Mesothelial cell of epicardium (in vitro differentiated cells): ENCODE measurements at places on chromosomes 5 and 9.

DNA sequence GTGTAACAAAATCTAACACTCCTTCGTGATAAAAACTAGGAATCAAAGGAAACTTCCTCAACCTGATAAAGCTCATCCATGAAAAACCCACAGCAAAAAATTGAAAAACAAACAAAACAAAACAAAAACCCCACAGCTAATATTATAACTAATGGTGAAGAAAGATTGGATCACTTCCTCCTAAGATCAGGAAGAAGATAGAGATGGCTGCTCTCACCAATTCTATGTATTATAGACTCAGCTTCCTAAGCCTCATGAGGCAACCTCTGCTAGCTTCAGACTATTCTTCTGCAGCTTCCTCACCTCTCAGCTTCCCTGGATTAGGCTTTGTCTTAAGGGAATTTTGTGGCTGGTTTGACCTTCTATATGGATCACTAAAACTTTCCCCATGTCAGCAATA lies 40.1 kb downstream of the PHAX start:
- no peak for DNase-seq
- H3K27me3 ChIP-seq = peaks cover 3% of the 10 kb centered on the region
- peaks cover 2% of the 10 kb centered on the region for H3K4me1 ChIP-seq
- no peak overlapping the region for H3K4me3 ChIP-seq
- peak overlapping the region; percentile 43 for H3K27ac ChIP-seq

GRCh38 chr9:70493029-70493428 lies 78.6 kb upstream of the KLF9 start:
- peaks cover 13% of the 10 kb centered on the region for H3K4me1 ChIP-seq
- DNase-seq = no peak
- no peak overlapping the region for H3K27ac ChIP-seq
- H3K36me3 ChIP-seq = no peaks in the 10 kb centered on the region

DNA sequence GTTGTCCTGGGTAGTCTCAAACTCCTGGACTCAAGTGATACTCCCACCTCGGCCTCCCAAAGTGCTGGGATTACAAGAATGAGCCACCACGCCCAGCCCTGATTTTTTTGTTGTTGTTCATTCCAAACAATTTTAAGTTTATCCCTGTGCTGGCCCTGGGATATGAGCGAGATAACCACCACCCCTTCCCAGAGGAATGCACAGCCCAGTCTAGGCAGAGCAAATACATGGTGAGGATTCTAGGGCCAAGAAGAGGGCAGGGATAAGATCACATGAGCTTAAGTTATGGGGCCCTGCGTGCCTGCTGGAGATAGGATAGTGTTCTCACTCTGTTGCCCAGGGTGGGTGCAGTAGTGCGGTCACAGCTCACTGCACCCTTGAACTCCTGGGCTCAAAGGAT lies 21.0 kb upstream of the TOR1B start:
- no peak overlapping the region for H3K4me3 ChIP-seq
- H3K27me3 ChIP-seq = peaks cover 19% of the 10 kb centered on the region
- H3K4me1 ChIP-seq = peaks cover 14% of the 10 kb centered on the region
- no peak for DNase-seq

DNA sequence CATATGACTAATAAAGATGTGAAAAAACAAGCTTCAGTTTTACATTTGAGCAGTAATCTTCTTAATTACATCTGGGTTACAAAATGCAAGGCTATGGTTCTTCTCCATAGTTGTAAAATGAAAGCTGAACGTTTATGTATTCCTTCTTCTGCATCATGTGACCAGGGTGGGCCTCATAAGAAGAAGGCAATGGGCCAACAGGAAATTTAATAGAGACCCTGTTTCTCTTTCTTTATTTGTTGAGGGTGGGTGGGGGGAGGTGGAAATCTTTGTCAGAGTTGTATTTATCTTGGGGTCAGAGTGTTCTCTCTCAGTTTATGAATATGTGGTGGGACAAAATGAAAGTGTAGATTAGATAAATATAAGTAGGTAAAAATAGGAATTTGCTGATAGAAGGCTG lies 418.8 kb downstream of the TLE4 start:
- H3K4me1 ChIP-seq = peaks cover 5% of the 10 kb centered on the region
- DNase-seq = no peak
- no peaks in the 10 kb centered on the region for H3K36me3 ChIP-seq
- no peaks in the 10 kb centered on the region for H3K27me3 ChIP-seq
- no peak overlapping the region for H3K4me3 ChIP-seq

- DNase-seq = no peak
- peaks cover 25% of the 10 kb centered on the region for H3K4me1 ChIP-seq
- no peaks in the 10 kb centered on the region for H3K36me3 ChIP-seq
- no peak overlapping the region for H3K4me3 ChIP-seq
Observed at GRCh38 chr5:158621391-158621790, 478.3 kb downstream of the EBF1 start.

DNA sequence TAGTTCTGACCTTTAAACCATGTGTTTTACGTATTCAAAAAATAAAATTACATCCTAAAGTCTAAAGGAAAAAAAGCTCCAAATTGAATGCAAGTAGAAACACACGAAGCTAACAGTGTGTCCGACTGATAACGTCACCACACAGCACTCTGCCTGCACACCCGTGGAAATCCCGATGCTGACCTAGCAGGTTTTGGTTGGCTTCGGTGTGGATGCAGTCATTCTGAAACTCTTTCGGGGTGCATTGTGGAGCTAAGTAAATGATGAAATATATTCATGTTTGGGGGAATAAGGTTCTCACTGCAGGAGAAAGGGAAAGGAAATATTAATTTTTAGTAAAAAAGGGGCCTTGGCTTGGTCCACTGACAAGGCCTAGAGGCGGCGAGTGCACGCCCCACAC lies 2.0 kb downstream of the RASGEF1C start:
- no peaks in the 10 kb centered on the region for H3K36me3 ChIP-seq
- peak overlapping the region; percentile 44 for H3K4me3 ChIP-seq
- DNase-seq = no peak
- H3K27ac ChIP-seq = no peak overlapping the region

DNA sequence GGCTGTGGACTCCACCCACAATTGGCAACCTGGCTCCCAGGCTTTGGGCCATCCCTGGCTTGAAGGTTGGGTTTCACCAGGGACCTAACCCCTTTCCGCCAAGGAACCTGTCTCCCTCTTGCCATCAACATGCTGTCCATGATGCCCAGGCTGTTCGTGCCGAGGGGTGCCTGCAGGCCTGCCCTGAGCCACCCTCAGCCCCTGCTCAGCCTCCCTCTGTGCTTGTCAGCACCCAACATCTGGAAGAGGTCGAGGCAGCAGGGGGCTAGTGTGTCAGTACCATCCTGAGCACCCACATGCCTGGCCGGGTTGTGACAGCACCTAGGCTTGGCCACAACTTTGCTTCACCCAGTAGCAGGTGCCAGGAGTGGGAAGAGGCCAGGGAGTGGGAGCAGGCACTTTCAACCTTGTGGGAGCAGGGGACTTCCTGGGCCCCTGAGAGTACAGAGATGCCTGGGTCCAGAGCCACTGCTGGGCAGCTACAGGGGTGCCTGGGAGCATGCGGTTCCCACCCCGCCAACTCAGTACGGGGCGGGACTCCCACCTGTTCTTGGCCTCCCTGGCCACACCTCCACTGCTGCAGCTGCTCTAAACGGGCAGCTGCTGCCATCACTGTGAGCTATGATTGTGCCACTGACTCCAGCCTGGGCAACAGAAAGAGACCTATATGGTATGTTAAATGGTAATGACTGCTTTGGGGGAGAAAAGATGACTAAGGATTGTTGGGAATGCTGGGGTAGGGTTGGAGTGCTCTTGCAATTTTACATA lies 6.3 kb downstream of the PDCD1LG2 start:
- H3K27ac ChIP-seq = no peak overlapping the region
- no peak for DNase-seq
- no peaks in the 10 kb centered on the region for H3K36me3 ChIP-seq
- no peaks in the 10 kb centered on the region for H3K4me1 ChIP-seq
- no peaks in the 10 kb centered on the region for H3K27me3 ChIP-seq

- H3K27ac ChIP-seq = no peak overlapping the region
- peaks cover 18% of the 10 kb centered on the region for H3K27me3 ChIP-seq
- no peaks in the 10 kb centered on the region for H3K36me3 ChIP-seq
- no peak overlapping the region for H3K4me3 ChIP-seq
- no peaks in the 10 kb centered on the region for H3K4me1 ChIP-seq
Observed at GRCh38 chr5:65855766-65856315, 70.5 kb upstream of the ERBIN start.

- no peak overlapping the region for H3K27ac ChIP-seq
- no peak overlapping the region for H3K4me3 ChIP-seq
- peaks cover 18% of the 10 kb centered on the region for H3K27me3 ChIP-seq
- H3K36me3 ChIP-seq = no peaks in the 10 kb centered on the region
Observed at GRCh38 chr5:541539-542318, 17.5 kb upstream of the SLC9A3 start.

- no peaks in the 10 kb centered on the region for H3K27me3 ChIP-seq
- H3K36me3 ChIP-seq = peaks cover 11% of the 10 kb centered on the region
- peak overlapping the region; percentile 84 for H3K27ac ChIP-seq
- DNase-seq = no peak
- no peak overlapping the region for H3K4me3 ChIP-seq
Observed at GRCh38 chr9:92724528-92725265, 39.9 kb downstream of the BICD2 start.

DNA sequence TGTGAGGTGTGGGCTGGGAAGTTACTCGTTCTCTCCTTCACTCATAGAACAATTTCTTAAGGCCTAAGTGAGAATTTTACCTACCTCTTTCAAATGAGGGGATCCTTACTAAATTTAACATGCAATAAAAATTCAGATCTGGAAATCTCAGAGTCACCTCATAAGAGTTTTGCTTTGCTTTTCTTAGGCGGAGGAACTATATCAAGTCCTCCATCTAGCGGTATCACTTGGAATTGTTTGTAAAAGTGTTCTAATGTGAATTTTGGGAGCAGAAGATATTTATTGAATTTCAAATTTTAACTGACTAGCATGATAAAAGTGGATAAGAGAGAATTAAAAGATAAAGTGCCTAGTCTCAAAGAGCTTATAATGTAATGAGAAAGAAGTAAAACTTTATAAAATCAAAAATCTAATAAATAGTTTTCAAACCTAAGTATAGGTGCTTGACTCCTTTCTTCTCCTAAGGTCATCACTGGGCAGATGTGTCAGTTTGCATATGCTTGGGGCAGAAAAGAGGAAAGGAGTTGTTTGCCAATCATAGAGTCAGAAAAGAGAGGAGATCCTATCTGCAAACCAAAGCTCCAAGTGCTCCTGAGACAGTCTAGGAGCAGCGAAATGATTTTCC lies 145.7 kb upstream of the DAB2 start:
- H3K36me3 ChIP-seq = no peaks in the 10 kb centered on the region
- H3K27me3 ChIP-seq = peaks cover 2% of the 10 kb centered on the region
- H3K27ac ChIP-seq = no peak overlapping the region
- H3K4me1 ChIP-seq = peaks cover 2% of the 10 kb centered on the region
- no peak for DNase-seq
- no peak overlapping the region for H3K4me3 ChIP-seq

GRCh38 chr5:123700624-123701287 lies 188.8 kb downstream of the CSNK1G3 start:
- no peak overlapping the region for H3K4me3 ChIP-seq
- DNase-seq = no peak
- no peaks in the 10 kb centered on the region for H3K36me3 ChIP-seq
- no peaks in the 10 kb centered on the region for H3K27me3 ChIP-seq
- no peaks in the 10 kb centered on the region for H3K4me1 ChIP-seq

DNA sequence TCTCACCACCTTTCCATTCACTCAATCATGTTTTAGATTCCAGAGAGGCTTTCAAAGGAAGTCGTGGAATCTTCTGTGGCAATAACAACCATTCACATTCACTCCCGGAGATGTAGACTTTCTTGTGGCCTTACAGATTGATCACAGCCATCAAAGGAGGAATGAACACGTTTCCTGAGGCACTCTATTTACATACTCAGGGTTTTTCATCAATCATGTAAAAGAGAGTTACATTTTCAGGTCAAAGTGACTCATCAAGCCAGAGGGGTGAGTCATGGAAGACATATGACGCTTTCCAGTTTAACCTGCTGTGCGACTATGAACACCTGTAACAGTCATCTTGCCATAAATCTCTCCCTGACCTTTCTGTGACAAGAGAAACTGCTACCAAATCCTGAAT lies 39.3 kb upstream of the RAD23B start:
- peak overlapping the region; percentile 78 for H3K27ac ChIP-seq
- DNase-seq = no peak
- H3K27me3 ChIP-seq = no peaks in the 10 kb centered on the region
- no peak overlapping the region for H3K4me3 ChIP-seq

DNA sequence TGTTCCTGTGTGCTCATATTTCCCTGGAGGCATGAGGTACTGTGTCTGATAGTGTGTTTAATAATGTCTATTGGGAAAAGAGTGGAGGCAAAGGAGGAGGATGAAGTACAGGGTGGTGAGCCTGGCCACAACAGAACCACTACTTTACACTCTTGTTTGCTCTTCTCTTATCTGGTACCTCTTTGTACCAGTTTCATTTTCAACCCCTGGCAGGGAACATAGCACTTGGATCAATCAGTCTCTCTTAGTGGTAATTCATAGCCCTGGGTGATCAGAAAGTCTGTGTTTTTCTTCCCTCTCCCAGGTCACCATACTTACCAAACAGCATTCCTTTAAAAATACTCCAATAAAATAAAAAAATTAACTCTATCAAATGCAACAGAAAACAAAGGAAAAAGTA lies 105.4 kb downstream of the DMRT2 start:
- H3K4me3 ChIP-seq = no peak overlapping the region
- H3K27me3 ChIP-seq = no peaks in the 10 kb centered on the region
- H3K4me1 ChIP-seq = no peaks in the 10 kb centered on the region
- H3K36me3 ChIP-seq = no peaks in the 10 kb centered on the region
- no peak overlapping the region for H3K27ac ChIP-seq

DNA sequence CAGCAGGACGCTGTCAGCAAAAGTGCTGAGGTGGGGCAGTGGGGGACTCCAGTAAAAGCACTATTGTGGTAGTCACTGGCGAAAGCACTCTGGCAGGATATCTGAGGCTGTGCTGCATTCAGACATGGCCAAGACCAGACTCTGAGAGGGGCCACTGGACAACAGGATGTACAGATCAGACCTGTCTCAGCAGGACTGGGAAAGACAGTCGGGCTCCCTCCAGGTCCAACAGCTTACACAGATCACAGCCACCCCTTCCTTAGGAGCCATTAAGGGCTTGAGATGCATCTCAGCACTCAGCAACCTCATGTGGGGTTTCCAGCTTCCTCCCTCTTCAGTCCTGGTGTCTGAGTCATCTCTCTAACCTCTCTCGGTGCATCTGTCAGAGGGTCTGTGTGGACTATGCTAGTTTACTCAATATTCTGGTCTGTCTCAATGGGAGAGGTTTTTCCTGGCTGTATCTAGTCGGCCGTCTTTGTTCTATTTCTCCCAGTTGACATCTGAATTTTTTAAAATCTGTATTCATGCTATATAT lies 154.5 kb downstream of the CWC27 start:
- DNase-seq = no peak
- H3K4me1 ChIP-seq = no peaks in the 10 kb centered on the region
- no peaks in the 10 kb centered on the region for H3K27me3 ChIP-seq
- H3K27ac ChIP-seq = no peak overlapping the region
